ENCODE measurements at places on chromosomes 12 and 14.

- DNase-seq = no peak
These were observed 44.8 kb downstream of the ESR2 start for GRCh38 chr14:64249363-64249762.

- no peak for DNase-seq
These were observed 146.4 kb downstream of the CCER1 start for GRCh38 chr12:90808568-90808967.

DNA sequence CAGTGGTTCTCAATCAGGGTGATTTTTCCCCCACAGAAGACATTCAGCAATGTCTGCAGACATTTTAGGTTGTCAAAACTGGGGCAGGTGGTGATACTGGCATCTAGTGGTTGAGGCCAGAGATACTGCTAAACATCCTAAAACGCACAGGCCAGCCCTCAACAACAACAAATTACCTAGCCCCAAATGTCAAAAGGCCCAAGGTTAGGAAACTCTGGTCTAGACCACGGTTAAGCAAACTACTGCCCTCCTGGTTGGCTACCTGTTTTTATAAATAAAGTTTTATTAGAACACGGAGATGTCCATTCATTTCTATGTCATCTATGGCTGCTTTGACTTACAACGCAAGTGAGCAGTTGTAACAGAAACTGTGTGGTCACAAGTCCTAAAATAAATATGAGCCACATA, 186.7 kb downstream of the EFCAB11 start:
- DNase-seq = no peak

DNA sequence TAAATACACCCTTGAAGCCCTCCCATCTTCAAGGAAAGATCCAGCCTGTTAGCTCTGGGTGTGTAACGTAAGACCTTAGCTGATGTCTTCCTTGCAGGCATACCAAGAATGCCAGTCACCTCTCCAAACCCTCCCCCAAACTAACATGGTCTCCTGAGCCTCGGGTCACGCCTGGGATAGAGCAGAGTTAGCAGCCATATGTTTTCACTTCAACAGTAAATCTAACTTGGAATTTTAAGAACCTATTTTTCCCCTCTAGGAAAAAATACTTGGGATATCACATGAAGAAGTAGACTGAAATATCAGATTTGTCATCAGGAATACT, 27.9 kb downstream of the BCL2L14 start:
- no peak for DNase-seq

DNA sequence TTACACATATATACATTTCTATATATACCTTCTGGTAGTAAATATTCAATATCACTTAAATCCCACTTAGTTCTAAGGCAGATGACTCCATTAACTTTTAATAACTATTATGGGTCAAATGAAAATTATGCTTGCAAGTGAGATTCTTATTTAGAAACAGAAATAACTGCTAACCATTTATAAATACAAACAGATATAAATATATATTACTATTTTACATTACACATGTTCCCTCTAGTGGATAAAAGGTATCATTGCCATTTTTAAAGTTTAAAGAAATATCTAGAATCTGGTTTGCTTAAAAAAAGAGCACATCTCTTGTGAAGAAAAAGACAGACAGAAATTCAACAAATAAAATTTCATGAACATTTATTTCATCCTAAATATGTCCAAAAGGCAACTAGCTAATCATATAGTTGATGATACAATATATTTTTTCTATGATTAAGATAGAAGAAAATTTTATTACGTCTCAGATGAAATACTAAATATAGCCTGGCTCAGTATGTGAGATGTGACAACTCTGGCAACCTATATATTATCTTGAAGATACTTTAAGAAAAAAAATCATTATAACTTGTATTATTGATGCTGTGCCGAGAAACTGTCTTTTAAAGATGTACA, 11.7 kb upstream of the RAD51AP1 start:
- DNase-seq = no peak

GRCh38 chr12:49345051-49345824, 1.4 kb upstream of the DNAJC22 start:
- peak; percentile 34 for DNase-seq

GRCh38 chr14:93892923-93893558, 34.1 kb upstream of the FAM181A start:
- peak; percentile 48 for DNase-seq

- DNase-seq = no peak
These were observed 832.9 kb downstream of the C12orf50 start for GRCh38 chr12:87196321-87196720.

GRCh38 chr14:24429395-24430142, at the start of the genes CBLN3 and KHNYN:
CBLN3 (minus strand) TSS chr14:24429668; CDS start chr14:24429054, 614 bp downstream.
KHNYN (plus strand) TSS chr14:24429954; CDS start chr14:24430731, 777 bp downstream.
- peak; percentile 57 for DNase-seq

DNA sequence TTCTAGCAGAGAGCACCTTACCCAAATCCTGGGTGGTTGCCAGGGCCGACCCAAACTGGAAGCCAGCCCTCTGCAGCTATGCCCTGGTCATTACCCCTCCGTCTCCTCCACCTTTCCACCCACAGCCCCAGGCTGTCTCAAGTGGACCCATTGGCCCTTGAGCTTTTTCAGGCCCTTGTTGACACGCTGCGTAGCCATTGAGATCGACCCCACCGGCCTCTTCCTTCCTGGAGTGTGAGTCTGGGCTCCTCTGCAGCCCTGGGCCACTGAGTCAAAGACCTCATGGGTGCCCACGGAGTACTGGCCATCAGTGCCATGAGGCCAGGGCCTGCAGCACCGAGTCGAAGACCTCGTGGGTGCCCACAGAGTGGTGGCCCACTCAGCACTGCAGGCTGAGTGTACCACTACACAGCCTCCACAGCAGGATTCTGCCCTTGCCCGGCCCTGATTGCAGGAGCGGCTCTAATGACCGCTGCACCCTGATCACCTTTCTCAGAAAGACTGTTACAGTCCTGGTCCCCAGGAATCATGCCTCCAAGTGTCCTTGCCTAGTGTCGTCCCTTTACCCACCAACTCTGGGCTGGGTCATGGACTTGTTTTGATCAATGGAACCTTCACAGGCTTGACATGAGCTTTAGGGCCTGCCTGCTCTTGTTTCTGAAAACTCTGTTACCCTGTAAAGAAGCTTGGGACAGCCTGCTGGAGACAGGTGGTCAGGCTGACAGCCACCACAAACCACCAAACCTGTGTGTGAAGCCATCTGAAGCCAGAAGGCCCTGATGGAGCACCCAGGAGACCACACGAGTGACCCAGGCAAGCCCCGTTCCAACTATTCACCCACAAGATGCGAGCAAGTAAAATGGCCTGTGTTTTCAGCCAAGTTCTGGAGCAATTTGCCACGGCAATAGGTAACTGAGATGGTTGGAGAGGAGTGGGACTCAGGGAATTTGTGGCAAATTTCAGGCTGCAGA, 39.6 kb upstream of the TRAF3 start:
- no peak for DNase-seq

- no peak for DNase-seq
These were observed 599.4 kb upstream of the MDGA2 start for GRCh38 chr14:48274826-48275225.
